ENCODE measurements at places on chromosomes 12 and 14.

DNA sequence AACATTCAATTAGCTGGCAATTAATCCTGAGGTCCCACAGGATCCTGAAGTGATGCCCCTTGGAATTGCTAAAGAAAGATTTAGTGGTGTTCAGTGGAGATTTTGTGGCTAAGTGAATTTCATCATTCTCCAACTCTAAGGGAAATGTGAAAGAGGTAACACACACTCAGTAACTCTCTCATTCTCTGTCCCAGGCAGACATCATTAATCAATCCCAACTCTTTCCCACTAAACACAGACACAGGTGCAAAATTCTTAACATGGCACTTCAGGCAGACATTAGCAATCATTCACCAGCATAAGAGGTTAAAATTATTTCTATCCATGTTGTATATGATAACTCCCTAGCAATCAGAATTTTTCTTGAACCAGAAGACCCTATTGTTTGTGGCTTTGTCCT lies 40.2 kb downstream of the TRPV4 start:
- DNase-seq, result no peak

DNA sequence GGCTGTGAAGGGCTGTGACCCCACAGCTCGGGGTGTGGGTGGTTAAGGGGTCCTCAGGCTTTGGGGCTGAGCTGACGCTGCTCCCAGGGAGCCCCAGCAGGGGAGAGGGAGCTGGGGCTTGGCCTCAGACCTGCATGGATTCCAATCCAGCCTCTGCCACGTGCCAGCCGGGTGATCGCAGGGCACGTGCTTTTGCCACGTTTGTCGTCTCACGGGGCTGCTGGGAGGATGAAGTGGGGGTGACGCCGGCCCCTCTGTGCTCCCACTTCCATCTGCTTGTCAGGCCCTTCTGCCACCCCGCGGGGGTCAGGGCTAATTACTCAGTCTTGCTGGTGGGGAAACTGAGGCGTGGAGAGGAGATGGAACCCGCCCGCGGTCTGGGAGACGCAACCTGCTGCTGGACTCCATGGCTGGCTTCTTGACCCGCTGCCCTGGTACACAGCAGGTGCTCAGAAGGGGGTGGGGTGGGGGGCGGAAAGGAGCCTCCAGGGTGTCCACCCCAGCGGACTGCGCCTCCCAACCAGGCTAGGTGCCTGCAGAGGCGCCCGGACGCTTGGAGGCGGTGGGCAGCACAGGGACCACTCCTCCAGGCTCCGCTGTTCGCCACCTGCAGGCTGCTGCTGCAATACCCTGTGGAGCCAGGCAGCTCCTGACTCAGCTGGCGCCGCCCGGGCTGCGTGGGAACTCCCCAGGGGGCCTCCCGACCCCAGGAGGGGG lies 36.4 kb upstream of the PRIMA1 start:
- no peak for DNase-seq

DNA sequence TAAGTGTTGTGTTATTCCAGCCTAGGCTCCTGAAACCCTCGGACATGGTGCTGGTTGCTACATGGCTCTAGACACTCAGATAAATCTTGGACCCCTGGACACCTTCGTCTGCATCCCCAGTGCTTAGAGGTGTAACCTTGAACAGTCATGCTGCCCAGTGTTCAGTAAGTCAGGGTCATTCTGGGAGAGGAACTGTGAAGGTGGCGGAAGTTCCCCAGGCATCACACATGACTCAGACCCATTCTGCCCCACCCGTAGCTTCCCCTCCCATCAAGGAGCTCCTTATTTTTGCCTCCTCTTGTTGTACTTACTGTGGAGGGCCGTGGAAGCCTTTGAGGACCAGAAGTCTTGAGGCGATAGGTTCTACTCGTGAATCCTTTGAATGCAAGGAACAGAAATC lies 18.1 kb upstream of the SSPN start:
- no peak for DNase-seq

- no peak for DNase-seq
These were observed 19.5 kb upstream of the EPS8 start for GRCh38 chr12:15808652-15809051.

GRCh38 chr12:2291947-2292346 lies 239.2 kb downstream of the CACNA1C start:
- no peak for DNase-seq
